ENCODE measurements at places on chromosomes 12 and 14.

- no peak for DNase-seq
Observed at GRCh38 chr12:32211900-32212156, 105.2 kb downstream of the BICD1 start.

GRCh38 chr12:2297004-2297403, 244.2 kb downstream of the CACNA1C start:
- DNase-seq, result no peak

- no peak for DNase-seq
Observed at GRCh38 chr12:16583969-16584745, 21.8 kb downstream of the LMO3 start.

GRCh38 chr14:53390008-53390407, 236.9 kb upstream of the DDHD1 start:
- DNase-seq, result no peak

- no peak for DNase-seq
Observed at GRCh38 chr14:29548948-29549370, 378.7 kb downstream of the PRKD1 start.

DNA sequence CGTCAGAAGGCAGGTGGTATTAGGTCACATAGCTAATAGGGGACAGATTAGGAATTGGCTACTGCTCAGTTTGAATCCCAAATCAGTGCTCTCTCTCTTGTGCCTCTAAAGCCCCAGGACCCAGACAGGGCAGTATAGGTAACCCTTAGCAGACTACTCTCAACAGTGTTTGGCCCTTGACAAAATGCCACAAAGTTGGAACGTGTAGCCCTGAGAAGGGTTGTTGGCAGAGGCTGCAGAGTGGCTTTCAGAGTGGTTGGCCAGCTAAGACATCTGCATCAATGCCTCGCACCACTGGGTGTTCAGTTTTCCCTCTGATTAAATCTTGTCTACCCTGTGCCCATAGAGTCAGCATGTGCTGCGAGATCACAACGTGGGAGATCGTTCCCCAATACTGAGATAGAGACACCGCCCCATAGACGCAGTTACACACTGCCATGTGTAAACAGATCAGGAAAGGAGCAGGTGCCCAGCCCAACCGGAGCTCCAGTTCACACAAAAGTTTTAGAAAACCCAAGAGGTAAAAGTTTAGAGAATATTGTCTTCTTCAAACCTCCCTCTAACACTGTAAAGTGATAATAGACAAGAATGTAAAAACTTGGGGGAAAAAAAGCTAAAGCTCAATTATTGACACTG, 48.3 kb downstream of the EML1 start:
- no peak for DNase-seq

DNA sequence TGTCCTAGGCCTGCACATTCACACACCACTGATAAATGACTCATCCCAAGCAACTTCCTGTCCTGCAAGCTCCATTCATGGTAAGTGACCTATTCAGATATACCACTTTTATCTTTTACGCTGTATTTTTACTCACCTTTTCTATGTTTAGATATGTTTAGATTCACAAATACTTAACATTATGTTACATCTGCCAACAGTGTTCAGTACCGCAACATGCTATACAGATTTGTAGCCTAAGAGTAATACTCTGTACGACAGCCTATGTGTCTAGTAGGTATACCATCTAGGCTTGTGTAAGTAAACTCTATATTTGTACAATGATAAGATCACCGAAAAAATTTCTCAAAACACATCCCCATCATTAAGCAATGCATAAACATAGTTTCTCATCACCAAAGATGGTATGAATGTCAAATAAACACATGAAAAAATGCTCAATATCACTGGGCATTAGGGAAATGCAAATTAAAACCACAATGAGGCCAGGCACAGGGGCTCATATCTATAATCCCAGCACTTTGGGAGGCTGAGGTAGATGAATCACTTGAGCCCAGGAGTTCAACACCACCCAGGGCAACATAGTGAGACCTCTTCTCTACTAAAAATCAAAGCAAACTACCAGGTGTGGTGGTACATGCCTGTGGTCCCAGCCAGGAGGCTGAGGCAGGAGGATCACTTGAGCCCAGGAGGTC, 20.7 kb downstream of the ATXN2 start:
- no peak for DNase-seq

- no peak for DNase-seq
Observed at GRCh38 chr12:112341046-112341825, 41.0 kb downstream of the HECTD4 start.

- no peak for DNase-seq
Observed at GRCh38 chr12:63420206-63420644, 248.1 kb downstream of the DPY19L2 start.

Data from activated CD4-positive, CD25-positive, alpha-beta regulatory T cell treated with anti-CD3 and anti-CD28 coated beads, Interleukin-2, amount 50 U/mL, for 16 hours (primary cell).